MM.1S (cell line): ENCODE measurements at places on chromosomes 3 and 15.

DNA sequence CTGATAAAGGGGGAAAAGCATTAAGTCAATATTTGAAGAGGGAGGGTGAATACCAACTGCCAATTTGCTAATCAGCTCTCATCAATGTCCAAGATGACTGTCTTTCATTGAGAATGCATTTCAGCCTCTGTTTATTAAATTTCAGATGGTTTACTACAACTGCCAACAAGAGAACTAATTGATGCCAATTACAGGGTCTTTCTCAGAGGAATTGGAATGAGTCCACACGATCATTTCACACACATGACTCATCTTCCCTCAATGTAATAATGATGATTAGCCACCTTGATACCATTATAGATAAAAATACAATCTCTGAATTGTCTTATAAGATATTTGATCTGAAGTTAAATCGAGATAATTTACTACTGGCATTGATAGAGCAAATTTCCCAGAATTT, 1274.4 kb downstream of the ROBO2 start:
- DNase-seq, result no peak

- peak; percentile 64 for DNase-seq
Measured at GRCh38 chr15:89860431-89860830, 33.4 kb downstream of the AP3S2 start.

- DNase-seq, result no peak
Measured at GRCh38 chr15:71202712-71203111, 87.4 kb downstream of the THSD4 start.

DNA sequence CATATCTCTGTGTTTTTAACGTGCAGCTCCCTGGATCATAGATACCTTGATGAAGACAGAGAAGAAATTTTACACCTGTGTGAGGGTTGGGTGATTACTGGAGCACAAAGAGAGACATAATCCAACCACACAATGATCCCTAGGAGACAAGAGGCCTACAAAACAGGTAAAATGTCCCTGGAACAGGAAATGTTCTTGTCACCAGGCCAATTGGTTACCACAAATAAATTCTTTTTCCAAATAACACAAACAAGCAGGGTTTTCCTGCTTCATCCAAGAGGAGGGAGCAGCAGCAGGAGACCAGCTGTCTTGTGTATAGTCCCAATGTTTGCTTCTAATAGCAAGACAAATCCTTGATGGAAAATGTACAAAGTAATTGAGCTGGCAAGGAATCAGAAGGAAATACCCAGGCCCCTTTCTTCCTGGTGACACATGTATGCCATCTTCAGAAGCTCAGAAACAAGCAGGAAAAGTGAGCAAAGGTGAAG, 1.4 kb downstream of the MGLL start:
- DNase-seq, result no peak

DNA sequence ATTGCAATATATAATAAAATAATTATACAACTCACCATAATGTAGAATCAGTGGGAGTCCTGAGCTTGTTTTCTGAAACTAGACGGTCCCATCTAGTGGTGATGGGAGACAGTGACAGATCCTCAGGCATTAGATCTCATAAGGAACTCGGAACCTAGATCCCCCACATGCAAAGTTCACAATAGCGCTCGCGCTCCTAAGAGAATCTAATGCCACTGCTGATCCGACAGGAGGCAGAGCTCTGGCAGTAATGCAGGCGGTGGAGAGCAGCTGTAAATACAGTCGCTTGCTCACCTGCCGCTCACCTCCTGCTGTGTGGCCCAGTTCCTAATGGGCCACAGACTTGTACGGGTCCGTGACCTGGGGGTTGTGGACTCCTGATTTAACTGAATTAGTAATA, 87.8 kb downstream of the P3H2 start:
- DNase-seq, result no peak

DNA sequence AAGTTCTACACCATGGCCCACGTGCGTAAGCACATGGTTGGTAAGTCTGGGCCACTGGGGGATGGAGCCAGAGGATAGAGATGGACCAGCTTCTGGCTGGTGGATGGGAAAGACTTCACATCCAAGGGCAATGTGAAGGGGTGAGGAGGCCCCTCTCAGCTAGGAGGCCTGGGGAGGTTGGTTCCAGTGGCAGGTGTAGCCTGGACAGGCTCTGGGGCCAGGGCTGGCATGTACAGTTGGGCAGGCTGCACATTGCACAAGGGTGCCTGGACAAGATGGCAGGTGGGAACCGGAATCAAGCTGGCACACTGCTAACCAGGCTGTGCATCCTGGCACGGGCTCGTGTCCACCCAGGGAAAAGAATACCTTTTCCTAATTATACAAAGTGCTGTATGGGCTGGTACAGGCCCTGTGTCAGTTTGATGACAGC, 8.1 kb downstream of the ZBTB47 start:
- no peak for DNase-seq

DNA sequence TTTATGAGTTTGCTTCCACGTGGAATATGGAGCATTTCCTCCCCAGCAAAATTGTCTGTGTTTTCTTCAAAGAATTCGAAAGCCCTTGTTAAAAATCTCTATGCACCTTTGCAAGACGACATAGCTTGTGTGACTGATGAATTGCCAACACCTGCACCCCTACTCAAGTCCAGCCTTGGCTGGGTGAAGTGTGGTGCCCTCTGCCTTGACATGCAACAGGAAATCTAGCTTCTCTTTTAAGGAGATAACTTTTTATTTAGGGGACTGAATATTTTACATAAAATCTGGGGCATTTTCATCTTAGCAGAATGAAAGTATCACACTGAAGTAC, 647 bp downstream of the HMG20A start:
- DNase-seq, result peak; percentile 51

DNA sequence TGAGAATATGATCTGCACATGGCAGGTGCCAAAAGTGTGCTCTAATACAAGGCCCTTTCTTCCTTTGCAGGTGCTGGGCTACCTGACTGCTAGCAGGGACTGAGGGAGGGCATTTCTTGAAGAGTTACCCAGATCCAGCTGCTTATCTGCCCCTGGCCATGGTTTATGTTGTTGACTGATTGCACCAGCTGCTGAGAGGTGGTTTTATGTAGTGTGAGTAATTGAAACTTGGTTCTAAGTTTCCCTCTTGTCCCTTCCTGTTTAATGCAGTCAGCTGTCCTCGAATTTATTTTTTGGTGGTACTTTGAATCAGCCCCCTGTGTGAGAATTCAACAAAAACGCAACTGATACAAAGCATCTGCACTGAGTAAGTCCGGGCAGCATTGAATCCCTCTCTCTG, 288.3 kb upstream of the C2CD4B start:
- DNase-seq, result peak; percentile 36

DNA sequence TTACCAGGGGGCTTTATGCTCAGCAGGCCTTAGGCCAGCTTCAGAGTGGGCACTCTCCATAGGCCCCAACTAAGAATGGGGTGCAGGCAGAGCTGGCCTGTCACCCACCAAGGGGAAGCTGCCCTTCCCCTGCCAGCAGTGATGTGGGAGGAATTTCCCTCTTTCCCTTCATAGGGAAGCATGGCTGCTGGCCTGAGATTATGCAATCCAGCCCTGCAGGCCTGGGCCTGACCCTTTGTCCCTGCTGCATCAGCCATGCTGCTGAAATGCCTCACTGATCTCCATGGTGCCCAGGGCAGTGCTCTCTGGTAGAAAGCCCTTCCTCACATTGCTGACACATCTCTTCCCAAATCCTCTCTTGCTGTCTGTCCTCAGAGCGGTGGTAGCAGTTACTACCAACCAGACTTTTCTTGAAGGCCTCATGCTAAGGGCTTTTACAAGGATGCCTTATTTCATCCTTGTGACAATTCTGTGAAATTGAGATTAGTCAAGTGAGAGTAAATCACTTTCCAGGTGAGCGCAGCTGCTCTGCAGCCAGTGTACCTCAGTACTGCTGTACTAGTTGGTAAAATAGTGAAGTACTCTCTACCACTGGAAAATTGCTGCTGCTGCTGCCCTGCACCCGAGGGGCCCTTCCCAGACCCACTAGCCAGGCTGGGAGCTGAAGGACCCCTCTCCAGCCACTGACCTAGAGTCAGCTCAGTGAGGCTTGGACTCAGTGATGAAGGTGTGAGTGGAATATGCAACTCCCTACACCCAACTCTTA, 33.8 kb downstream of the MRAS start:
- no peak for DNase-seq

DNA sequence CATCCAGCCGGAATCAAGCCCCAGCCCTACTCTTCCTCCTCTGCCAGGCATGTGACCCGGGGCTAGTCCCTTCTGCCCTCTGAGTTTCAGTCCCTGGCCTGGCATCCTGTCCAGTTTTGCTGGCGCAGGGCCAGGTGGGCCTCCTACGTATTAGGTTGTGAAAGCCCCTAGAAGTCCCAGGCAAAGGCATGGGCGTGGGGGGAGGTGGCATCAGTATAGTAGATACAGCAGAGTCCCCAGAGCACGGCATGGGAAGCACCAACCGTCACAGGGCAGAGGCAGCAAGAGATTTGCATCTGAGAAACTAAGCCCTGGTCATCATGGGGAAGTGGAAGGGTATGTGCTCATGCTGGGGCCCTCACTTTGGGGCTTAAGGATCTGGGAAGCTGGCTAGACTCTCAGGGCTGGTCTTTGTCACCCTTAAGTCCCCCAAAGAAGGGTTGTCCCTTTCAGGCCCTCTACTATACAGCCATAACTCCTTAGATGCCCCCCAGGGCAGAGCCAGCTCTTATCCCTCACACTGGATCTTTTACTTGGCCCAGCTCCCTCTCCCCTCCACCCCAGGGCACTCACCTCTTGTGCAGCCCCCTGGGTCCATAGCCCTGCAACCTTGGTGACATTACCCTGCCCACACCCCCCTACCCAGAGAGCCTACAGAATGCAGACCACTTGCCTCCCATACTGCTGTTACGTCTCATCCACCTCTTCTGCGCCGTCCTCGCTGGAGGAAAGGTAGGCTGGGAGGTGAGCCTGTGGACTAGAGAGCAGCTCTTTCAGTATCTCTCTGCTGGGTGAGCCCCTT, 11.3 kb downstream of the NBEAL2 start:
- no peak for DNase-seq

DNA sequence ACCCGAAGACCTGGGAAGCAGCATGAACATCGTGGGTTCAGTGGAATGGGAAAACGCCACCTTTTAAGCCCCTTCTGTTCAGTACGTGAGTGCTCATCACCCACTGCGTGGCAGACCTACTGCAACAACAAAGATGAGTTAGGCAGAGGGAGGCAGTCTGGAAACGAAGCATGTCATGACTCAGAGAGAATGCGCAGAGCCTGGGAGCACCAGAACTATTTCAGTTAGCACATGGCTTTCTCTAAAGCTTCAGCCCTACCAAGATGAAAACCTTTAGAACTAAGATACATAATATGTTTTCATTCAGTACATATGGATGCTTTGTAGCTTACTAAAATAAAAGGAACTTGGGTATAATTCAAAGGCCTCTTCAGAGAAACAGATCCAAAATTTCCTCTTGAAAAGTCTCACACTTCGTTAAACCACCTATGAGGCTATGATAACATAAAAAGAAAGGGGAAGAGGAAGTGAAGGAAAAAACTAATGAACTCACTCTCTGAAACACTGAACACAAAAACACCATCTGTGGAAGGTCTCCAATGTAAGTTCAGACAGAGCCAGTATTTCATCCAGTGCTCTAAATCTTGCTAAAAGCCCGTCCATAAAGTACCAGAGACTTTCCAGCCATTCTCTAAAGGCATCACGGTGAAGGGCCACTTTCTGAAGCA, 140.1 kb downstream of the OCA2 start:
- DNase-seq, result no peak

DNA sequence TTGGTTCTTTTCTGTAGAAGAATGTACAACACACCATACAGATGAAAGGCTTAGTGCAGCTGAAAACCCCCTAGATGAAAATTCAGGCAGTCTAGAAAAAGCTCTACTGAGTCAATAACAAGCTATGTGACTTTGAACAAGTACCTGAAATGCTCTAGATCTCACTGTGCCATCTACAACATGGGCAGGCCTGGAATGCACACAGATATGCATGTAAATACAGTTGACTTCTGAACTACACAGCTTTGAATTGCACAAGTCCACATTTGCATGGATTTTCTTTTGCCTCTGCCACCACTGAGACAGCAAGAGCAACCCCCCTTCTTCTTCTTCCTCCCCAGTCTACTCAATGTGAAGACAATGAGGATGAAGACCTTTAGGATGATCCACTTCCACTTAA, 98.4 kb downstream of the CNTN3 start:
- no peak for DNase-seq

GRCh38 chr3:98512576-98512975, 10.1 kb downstream of the CLDND1 start:
- DNase-seq, result no peak

DNA sequence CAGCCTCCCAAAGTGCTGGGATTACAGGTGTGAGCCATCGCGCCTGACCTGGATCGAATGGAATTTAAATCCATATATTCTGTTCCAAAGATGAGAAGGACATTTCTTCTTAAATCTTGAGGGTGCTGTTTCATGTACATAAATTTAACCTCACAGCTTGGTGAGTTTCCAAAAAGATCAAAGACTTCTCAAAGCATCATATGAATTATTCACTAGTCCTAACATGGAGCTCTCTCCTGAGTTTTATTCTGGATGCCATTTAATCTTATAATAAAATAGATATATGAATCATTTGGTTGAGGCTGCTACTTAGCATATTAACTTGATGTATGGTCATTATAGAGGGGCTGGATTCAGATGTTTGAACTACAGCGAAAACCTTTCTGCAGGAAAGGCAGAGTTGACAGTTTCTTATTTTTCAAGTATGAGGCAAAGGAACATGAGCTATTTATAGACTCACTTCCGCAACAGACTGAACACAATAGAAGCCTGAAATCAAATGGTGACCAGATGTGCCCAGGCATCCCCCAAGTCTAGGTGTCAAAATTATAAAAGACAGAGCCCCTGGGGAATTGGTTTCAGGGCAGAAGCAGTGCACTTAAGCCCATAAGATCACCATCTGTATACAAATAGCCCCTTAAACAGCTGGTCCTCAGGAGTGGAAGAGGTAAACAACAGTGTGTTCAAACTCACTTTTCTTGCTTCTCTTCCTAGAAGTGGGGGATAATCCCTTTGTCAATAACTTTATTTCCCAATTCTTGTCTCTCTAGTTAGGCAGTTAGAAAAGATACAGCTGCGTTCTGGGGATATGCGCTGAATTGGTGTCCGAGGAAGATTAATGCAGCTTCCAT, 29.7 kb downstream of the STARD9 start:
- peak; percentile 94 for DNase-seq

DNA sequence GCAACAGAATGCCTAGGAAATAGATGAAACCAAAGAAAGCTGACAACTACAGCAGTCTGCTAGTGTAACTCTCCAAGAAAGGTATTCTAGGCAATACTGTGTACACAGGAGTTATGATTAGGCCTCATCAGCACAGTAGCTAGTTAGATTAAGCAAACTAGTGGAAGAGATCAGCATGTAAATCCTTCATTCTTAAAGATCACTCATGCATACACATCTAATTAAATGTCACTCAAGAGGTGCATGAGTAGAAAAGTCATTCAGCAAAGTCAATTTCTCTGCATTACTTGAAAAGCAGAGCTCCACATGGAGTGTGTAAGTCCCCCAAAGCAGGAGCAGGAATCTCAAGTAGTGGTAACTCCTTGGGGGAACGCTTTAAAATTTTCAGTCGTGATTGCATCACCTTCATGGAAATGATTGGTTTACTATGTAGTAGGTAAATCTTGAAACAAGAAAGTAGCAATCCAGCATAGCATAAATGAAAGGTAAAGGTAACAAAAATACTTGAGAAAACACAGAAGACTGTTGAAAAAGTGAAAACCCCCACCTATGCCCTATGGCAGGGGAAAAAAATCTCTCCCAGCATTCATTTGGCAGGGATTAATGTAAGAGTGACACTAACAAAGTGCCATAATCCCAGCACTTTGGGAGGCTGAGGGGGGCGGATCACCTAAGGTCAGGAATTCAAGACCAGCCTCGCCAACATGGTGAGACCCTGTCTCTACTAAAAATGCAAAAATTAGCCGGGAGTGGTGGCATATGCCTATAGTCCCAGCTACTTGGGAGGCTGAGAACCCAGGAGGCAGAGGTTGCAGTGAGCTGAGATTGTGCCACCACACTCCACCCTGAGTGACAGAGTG, 29.4 kb upstream of the PPIB start:
- no peak for DNase-seq
